ENCODE measurements at places on chromosomes 5 and 9.

DNA sequence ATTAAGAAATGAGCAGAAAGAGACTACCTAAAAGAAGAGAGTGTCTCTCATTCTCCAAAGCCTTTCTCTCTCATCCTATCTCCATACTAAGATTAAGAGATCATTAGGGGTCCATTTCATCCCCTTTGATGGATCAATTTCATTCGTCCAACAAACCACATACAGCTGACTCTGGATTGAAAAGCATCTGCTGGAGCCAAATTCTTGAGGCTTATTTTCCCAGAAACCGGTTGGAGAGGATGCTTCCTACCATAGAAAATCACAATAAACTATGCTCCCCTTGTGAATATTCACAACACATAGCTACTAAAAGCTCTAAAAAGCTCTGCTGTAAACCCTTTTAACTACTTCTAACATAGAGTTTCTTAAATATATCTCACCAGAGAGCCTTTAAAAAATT, 755.0 kb upstream of the ZNF608 start:
- DNase-seq = no peak

DNA sequence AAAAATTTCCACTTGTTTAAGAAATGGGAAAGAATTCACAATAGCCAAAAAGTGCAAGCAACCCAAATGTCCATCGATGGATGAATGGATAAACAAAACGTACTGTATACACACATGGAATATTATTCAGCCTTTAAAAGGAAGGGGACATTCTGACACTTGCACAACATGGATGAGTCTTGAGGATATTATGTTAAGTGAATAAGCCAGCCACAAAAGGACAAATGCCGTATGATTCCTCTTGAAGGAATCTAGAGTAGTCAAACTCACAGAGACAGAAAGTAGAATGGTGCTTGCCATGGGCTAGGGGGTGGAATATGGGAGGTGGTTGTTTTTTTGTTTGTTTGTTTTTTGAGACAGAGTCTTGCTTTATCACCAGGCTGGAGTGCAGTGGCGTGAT, 3.8 kb upstream of the ATP6V0E1 start:
- DNase-seq = no peak

GRCh38 chr5:108703313-108703712, 44.4 kb upstream of the FER start:
- DNase-seq = no peak

GRCh38 chr9:98091735-98092612, 27.0 kb downstream of the TRIM14 start:
- DNase-seq = no peak

GRCh38 chr9:113999256-114000062, 78.6 kb downstream of the AMBP start:
- peak; percentile 13 for DNase-seq

GRCh38 chr5:11334404-11334803, 569.8 kb downstream of the CTNND2 start:
- no peak for DNase-seq

GRCh38 chr9:89923961-89924504, 319.2 kb downstream of the GADD45G start:
- DNase-seq = no peak

DNA sequence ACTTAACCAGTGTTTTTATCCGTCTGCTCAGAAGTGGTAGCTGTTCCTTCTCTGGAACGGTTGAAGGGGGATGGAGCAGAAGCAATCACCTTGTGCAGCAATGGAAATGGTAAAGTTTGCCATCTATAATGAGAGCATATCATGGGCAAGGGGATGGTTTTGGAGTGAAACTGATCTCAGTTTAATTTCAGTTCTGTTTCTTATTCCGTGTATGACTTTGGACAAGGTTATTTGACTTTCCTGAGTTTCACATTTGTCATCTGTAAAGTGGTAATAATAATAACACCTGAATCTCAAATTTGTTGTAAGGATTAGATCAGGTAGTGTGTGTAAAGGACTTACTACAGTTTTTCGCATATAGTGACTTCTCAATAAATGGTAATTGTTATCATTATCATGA, 106.1 kb downstream of the PCSK1 start:
- no peak for DNase-seq

DNA sequence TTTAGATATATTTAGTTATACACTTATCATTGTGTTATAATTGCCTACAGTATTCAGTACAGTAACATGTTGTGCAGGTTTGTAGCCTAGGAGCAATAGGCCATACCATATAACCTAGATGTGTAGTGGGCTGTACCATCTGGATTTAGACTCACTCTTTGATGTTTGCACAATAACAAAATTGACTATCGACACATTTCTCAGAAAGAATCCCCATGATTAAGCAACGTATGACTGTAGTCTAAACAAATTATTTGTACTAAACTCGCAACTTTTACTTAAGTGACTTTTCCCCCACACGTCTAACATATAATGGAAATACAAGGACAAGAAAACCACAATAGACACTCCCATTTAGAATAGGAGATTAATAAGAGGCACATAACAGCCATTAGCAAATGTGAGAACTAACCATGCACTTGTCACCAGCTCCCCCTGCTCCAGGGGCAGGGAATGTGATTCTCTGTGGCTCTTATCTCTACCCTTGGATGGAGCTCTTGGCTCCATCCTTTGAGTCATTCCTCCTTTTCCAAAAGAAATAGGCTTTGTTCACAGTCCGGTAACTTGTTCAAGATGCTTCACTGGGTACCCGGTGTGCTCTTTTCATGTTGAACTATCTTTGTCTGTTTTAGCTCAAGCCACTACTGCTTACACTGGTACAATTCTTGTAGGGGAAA, 8.7 kb upstream of the B4GALT1 start:
- DNase-seq = no peak

DNA sequence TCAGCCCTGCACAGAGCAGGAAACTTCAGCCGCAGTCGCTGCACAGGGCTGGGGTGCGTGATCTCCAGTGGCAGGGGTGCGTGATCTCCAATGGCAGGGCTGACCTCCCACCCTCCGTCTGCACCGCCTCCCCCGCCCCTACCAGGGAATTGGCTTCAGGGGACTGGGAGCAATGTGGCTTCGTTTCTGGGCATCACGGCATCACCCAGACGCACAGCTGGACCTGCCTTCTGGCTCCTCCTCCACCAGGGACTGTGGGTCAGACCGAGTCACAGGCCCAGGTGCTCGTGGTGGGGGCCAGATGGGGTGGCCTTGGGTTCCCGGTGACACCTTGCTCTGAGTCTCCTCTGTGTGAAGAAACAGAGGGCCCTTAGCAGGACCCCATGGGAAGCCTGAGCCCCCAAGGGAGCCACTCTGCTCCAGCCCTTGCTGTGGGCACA, 51.1 kb downstream of the AHRR start:
- DNase-seq = no peak

GRCh38 chr9:117919538-117919937, 215.3 kb downstream of the TLR4 start:
- DNase-seq = no peak

GRCh38 chr9:123798195-123798594, 131.7 kb downstream of the DENND1A start:
- no peak for DNase-seq

GRCh38 chr5:157113002-157113401, 4.2 kb upstream of the HAVCR2 start:
- DNase-seq = no peak

- no peak for DNase-seq
These were observed 314.4 kb downstream of the GADD45G start for GRCh38 chr9:89919171-89919681.

DNA sequence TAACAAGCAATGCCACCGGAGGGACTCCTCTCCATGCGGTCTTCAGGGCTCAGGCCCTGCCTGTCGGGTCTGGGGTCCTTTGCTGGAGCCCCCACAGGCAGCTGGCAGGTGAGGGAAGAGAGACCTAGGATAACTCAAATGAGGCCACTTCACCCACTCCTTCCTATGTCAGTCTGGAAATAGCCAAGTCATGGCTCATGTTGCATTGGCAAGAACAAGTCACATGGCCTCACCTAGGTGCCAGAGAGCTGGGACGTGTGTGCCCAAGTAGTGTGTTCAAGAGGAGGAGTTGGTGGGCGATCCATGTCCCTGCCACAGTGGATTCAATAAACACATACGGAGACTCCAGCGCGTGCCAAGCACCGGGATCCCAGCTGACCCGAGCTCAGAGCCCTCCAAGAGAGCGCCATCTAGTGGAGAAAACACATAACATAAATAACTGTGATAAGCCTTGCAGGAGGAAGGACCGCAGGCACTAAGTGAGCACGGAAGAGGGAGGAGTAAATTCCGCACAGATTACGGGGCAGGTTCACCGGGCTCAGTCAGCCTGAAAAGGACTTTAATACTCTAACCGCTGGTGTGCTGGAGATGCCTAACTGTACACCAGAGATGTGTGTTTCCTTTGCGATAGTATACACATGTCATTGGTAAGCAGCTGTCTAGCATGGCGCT, 580.8 kb downstream of the CCDC171 start:
- DNase-seq = peak; percentile 88

DNA sequence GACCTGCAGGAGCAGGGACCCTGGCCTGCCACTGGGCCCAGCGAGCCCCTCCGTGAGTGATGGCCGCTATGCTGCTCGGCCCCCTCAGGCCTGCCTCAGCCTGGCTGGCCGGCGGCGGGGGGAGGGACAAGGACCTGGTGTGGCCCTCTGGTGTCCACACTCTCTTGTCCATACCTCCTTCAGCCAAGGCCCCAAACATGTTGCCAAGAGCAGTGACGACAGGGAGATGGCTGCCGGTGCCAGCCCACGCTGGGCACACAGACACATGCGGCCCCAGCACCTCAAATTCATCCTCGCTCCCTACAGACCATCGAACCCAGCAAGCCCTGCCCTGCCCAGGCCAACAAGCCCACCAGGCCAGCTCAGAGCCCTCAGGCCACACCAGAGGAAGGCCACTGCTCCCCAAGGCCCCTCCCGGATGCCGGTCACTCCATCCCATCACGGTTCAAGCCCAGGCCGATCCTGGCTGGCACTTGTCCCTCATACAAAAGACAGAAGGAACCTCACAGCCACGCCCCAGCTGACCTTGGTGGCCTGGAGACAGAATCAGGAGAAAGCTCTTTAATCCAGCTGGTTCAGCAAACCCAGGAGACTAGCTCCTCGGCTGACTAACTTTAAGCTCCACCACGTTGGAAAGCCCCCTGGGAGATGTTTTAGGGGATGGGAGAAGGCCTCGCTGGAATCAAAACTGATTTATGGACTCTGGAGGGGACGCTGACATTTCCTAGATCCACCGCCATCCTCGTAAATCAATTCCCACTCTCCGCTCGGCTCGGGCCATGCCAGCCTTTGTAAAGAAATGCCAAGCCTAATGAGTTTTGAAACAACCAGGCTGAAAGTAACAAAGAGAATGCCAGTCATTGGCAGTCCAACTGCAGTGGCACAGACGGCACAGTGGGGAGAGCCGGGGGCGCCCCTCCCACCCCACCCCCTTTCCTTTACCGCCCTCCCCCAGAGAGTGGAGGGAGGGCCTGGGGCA, 84.9 kb downstream of the VAV2 start:
- no peak for DNase-seq

GRCh38 chr5:124747791-124748686, 1.6 kb upstream of the ZNF608 start:
- DNase-seq = peak; percentile 21

DNA sequence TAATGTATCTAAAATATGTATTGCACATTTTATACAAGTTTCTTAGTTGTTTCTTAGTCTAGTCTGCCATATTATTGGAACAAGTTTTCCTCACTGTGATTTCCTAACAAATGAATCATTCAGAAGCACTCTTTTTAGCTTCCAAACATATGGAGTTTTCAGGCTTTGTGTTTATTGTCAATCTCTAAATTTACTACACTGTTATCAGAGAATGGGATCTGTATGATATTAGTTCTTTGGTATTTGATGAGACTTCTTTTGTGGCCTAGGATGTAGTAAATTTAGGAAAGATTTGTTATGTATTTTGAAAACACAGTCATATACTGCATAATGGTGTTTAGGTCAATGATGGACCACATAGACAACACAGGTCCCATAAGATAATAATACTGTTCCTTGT, 25.7 kb downstream of the SREK1IP1 start:
- DNase-seq = peak; percentile 11

GRCh38 chr9:6968271-6968670, 210.5 kb downstream of the KDM4C start:
- no peak for DNase-seq

DNA sequence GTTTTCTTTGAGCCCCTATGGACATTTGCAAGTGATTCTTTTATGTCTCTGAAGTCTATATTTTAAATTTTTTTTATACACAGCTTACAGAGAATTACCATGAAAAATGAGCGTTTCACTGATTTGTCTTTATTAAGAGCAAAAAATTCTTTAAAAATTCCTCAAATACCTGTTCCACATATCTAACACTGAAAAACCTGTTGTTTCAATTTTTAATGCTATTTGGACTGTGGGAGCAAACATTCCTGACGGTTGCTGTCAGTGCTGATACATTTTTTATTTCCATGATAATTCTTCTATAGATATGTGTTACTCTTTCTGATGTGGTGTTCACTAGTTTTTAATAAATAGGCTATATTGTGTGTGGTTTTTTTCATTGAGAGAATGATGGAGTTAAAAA, 199.8 kb downstream of the GDNF start:
- DNase-seq = no peak

- no peak for DNase-seq
These were observed 100.4 kb downstream of the NREP start for GRCh38 chr5:111656580-111656979.

DNA sequence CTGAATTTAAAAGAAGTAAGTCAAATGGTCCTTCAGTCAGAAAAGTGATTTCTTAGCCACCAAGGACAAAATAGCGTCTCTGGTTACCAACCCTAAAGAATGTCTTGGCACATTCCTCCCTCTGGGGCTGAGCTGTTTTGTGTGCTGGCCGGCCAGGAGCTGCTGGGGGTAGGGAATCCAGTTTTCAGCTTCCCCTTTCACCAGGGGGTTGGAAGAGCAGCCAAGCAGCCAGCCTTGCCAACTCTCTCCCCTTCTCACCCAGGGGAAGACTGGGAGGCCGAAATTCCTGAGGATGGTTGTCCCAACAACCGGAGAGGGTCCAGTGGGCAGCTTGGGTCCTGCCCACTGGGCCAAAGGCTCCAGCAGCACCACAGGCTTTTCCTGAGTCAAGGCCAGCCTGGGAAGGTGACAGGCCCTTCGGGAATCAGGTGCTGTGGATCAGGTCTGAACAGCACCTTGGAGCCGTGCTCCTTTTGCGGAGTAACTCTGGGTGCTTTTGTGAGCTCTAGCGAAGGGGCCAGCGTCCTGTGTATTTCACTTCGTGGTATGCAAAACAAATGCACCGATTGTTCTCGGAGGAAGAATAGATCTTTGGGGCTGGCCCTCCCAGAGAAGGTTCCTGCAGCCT, 4.2 kb downstream of the WWC1 start:
- DNase-seq = no peak
